ENCODE measurements at places on chromosomes 2 and 18.

- no peak for DNase-seq
These were observed 4.2 kb downstream of the KIAA1328 start for GRCh38 chr18:36833120-36833519.

- no peak for DNase-seq
These were observed 3.6 kb upstream of the PLB1 start for GRCh38 chr2:28492282-28492681.

- DNase-seq, result no peak
These were observed 56.0 kb upstream of the ST8SIA3 start for GRCh38 chr18:57296336-57296735.

GRCh38 chr18:21602299-21602587 is 1.7 kb upstream of the ESCO1 start:
- no peak for DNase-seq

- DNase-seq, result no peak
These were observed 47.8 kb upstream of the CREB1 start for GRCh38 chr2:207481924-207482323.

GRCh38 chr2:112643488-112643887 is 2.3 kb upstream of the SLC20A1 start:
- no peak for DNase-seq

- no peak for DNase-seq
These were observed 99.5 kb upstream of the RNF152 start for GRCh38 chr18:61992285-61992684.

GRCh38 chr2:221895366-221896121 is 323.4 kb upstream of the EPHA4 start:
- no peak for DNase-seq

Data from stimulated activated CD4-positive, alpha-beta T cell treated with anti-CD3 and anti-CD28 coated beads, TNF-alpha, amount 100 ng/mL, for 48 hours (primary cell).